Posterior vena cava (tissue), 2 donors: ENCODE measurements at places on chromosomes 6 and 20. TPM values are rescaled to one million over a fixed set of nuclear protein-coding genes. Genes with fewer than 3 reads are reported as not detected.
A peak's percentile ranks its signal among the peaks of the same experiment; 100 is the strongest.

TUBB2B gene
- 5.7 TPM for total RNA-seq

GRCh38 chr6:136772685-136773472 lies 19.4 kb downstream of the MAP3K5 start:
- no peak for DNase-seq

SGK2 gene
- 1.3 TPM for total RNA-seq

- no peak for DNase-seq
These were observed 54.1 kb downstream of the UBE2V1 start for GRCh38 chr20:50058662-50059402.

DNA sequence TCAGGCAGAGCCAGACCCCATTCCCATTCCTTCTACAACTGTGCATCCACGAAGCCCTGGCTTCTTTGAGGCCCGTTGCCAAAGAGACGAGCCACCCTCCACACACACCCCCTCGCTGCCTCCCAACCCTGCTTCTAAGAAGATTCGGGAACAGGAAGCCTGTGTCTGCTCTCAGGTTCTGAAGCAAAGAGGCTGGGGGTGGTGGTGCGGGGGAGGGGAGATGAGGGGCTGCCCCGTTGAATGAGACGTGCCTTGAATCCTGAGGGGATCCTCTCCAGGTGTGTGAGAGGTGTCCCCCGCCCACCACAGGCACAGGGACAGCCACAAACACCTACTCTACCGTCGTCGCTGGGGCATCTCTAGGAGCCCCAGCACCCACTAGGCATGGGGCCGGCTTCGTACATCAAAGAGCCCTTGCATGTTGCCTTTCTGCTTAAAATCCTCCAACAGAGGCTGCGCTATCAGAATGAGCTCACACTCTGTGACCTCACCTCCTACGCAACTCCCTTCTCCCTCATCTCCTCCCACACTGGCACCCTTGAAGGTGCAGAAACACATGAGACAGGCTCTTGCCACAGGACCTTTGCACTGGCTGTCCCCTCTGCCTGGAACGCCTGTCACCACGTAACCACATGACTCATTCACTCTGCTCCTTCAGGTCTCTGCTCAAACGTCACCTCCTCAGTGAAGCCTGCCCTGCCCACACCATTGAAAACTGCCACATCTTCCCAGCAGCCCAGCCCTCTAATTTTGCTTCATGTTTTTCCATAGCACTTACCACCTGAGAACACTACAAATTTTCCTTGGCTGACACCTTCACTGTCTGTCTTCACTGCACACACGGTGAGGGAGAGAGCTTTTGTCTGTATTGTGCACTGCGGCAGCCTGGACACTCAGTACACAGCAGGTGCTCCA lies 58.5 kb downstream of the PREX1 start:
- DNase-seq, result peak; percentile 73

DNA sequence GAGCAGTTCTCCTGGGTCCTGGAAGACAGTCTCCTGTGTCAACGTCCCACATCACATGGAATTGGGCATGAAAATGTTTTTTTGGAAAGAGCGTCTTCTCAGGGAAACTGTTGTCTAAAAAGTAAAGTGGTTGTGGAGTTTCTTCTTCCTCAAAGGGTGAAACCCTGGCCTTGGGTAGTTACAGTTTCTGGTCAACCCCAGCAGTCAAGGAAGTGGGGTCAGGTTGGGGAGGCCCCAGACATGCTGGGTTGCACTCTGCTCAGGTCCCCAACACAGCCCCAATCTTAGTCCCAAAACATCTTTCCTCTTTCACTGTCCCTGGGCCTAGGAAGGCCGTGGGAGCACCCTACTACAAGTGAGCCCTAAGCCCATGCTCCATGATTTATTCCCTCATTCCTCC lies 996 bp upstream of the NFKBIE start:
- DNase-seq, result no peak

CDSN gene
- not detected for total RNA-seq

- DNase-seq, result no peak
These were observed 39.0 kb downstream of the CHMP4B start for GRCh38 chr20:33850159-33850558.

KCNK5 gene
- 0.76 TPM for total RNA-seq

SLC17A5 gene
- 16.6 TPM for total RNA-seq

SLC26A8 gene
- total RNA-seq, result 0.42 TPM

SLC9A8 gene
- 10.4 TPM for total RNA-seq

PI16 gene
- 221 TPM for total RNA-seq

TMEM200A gene
- total RNA-seq, result 10.3 TPM

SULF2 gene
- total RNA-seq, result 141 TPM

IL20RA gene
- 0.60 TPM for total RNA-seq

MAS1 gene
- 0.42 TPM for total RNA-seq

PFDN4 gene
- total RNA-seq, result 40.0 TPM

RAET1E gene
- 1.6 TPM for total RNA-seq

GTSF1L gene
- total RNA-seq, result not detected

FKBP1C gene
- total RNA-seq, result not detected

GRCh38 chr20:21101932-21102575 lies 4.1 kb downstream of the LINC00237 start:
- DNase-seq, result peak; percentile 84
